Ascending aorta (tissue), 2 donors: ENCODE measurements at places on chromosomes 2 and 18. TPM values are rescaled to one million over a fixed set of nuclear protein-coding genes. Genes with fewer than 3 reads are reported as not detected.

Gene TRAF3IP1
- 6.1 TPM for total RNA-seq

DNA sequence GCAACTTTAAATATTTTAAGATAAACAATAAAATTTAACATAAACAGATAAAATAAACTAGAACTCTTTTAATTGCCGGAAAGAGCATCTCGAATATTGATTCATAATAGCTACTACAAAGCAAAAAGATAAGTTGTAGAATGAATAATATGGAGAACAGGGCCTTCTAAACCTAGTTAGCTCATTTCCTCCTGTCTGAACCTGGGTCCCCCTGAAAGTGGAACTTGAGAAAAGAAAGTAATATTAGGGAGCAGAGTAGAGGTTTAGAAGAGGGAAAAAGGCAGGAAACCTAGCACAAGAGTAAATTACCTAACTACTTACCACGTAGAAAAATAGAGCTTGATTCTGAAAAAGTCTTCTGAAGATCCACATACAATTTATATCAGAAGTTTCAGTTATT is 80.7 kb upstream of the NETO1 start:
- DNase-seq: no peak
- no peaks in the 10 kb centered on the region for H3K36me3 ChIP-seq
- H3K4me3 ChIP-seq: no peak overlapping the region
- H3K4me1 ChIP-seq: no peaks in the 10 kb centered on the region
- no peak overlapping the region for H3K27ac ChIP-seq
- H3K27me3 ChIP-seq: no peaks in the 10 kb centered on the region

GRCh38 chr2:119440501-119440870 is 8.8 kb downstream of the TMEM37 start:
- no peaks in the 10 kb centered on the region for H3K27me3 ChIP-seq
- H3K36me3 ChIP-seq: peaks cover 3% of the 10 kb centered on the region
- H3K27ac ChIP-seq: no peak overlapping the region
- DNase-seq: no peak

GRCh38 chr2:37344453-37345361 is at the start of gene QPCT:
Gene QPCT (plus strand): TSS chr2:37344630. CDS start chr2:37344732, 102 bp downstream.
- H3K27ac ChIP-seq: no peak within 1 kb of the TSS
- H3K4me1 ChIP-seq: peaks cover 4% of the 10 kb centered on the region
- H3K36me3 ChIP-seq: no peaks in the 10 kb centered on the region
- H3K27me3 ChIP-seq: no peaks in the 10 kb centered on the region
- peak within 1 kb of the TSS; percentile 71 for H3K4me3 ChIP-seq
- peak; percentile 80 for DNase-seq

DNA sequence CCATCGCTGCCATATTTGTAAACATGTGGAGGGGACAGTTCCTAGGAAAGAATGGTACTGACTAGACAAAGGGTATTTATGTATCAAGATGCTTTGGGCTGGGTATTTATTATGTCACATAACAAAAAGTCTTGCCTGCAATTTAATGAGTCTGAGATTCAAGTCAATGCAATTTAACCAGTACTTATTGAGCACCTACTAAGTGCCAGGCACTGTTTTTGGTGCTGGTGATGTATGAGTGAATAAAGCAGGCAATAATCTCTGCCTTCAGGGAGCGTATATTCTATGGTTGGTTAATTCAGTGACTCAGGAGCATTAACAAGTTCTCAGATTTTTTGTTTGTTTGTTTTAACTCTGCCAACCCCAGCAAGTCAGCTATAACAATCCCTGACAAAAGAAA is 24.6 kb upstream of the ACVR1 start:
- H3K4me3 ChIP-seq: no peak overlapping the region
- H3K36me3 ChIP-seq: no peaks in the 10 kb centered on the region
- H3K27ac ChIP-seq: no peak overlapping the region

DNA sequence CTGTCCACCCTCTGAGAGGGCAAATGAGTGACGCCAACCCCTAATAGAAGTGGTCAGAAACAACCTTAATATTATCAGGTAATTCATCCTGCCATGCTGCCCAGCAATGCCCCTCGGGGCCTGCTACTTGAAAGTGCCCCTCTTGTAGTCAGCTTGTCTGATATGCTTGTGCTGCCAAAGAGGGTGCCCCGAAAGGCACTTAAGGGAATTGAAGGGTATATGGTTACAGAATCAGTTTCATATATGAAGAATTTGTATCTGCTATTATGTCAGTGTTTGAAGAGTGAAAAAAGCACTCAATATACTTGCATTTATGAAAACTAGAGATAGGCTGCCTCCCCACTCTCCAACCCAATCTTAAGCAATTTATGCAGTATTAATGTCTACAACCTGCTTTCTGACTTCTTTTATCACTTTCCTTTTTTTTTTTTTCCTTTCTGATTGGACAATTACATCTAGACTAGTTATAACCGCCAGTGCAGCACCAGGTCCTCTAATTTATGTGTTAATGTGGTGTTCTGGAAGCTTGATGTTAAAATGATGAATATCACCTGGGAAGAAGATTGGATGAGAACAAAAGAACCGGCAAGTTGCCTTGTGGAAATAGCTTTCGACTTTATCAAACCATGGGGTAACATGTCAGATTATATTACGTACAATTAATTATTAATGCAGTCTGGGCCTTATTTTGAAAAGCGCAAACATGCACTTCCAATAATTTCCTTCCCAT is 646.9 kb upstream of the ACVR2A start:
- no peak overlapping the region for H3K4me3 ChIP-seq
- H3K27ac ChIP-seq: no peak overlapping the region
- no peaks in the 10 kb centered on the region for H3K27me3 ChIP-seq
- DNase-seq: no peak
- H3K36me3 ChIP-seq: no peaks in the 10 kb centered on the region

- no peaks in the 10 kb centered on the region for H3K36me3 ChIP-seq
- no peaks in the 10 kb centered on the region for H3K4me1 ChIP-seq
- no peak overlapping the region for H3K27ac ChIP-seq
- DNase-seq: no peak
These were observed 264.8 kb upstream of the HNRNPA3 start for GRCh38 chr2:176947754-176948153.

- no peak overlapping the region for H3K4me3 ChIP-seq
- H3K27me3 ChIP-seq: no peaks in the 10 kb centered on the region
- no peak for DNase-seq
- no peaks in the 10 kb centered on the region for H3K36me3 ChIP-seq
These were observed 3.4 kb downstream of the FBLN7 start for GRCh38 chr2:112141626-112142007.

- H3K27ac ChIP-seq: no peak overlapping the region
- no peak overlapping the region for H3K4me3 ChIP-seq
- no peak for DNase-seq
These were observed 47.4 kb upstream of the RMDN2 start for GRCh38 chr2:37877457-37878315.
